ENCODE measurements at places on chromosomes 5 and 9.

DNA sequence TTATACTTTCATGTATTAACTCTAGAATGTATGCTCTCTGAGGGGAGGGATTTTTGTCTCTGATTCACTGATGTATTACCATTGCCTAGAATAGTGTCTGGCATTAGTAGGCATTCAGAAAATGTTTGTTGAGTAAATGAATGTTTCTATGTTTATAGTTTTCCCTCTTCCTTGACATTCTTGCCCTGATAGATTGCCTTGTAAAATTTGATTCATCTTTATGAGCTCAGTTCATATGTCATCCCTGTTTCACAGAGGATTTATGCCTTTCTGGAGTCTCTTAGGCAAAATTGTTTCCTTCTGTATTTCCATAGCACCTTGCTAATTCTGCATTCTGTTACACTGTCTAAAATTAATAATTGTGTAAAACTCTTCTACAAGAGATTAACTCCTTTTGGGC is 72.3 kb downstream of the RASA1 start:
- no peak for DNase-seq

DNA sequence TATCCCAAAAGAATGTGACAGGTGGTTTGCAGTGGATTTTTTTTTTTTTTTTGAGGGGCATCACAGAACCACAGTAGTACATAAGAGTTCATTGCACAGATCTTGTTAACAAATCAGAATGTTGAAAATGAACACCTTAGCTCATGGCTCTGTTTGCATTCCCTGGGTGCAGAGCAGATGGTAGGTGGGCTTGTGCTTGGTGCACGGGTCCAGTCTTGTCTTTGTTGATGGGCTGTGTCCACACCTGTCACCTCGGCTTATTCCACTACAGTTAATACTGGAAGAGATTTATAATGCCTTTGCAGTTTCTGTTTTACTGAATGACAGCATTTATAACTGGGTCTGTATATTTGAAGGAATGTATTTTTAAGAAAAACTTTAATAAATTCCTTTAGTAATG is 146.6 kb downstream of the KDM4C start:
- no peak for DNase-seq

- DNase-seq: no peak
Measured at GRCh38 chr5:73125289-73125688, 4.9 kb downstream of the TMEM171 start.

DNA sequence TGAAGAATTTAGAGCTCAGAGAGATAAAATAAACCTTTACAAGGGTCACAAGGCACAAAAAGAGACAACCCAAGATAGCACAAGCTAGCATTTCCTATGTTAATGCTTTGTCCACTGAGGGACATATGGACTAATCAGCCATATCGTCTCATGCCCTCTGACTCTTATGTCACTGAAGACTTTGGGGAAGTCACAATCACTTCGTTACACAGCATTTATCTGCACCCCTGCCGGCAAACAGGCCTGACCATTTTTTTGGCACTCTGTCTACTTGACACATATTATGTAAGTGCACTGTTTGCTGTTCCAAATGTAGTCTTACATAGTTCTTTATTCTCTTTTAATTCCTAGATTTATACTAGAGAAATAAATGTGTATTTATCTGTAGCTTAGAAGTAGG is 13.9 kb upstream of the BNC2 start:
- DNase-seq: no peak

GRCh38 chr5:174799121-174799520 is 74.7 kb downstream of the MSX2 start:
- no peak for DNase-seq

DNA sequence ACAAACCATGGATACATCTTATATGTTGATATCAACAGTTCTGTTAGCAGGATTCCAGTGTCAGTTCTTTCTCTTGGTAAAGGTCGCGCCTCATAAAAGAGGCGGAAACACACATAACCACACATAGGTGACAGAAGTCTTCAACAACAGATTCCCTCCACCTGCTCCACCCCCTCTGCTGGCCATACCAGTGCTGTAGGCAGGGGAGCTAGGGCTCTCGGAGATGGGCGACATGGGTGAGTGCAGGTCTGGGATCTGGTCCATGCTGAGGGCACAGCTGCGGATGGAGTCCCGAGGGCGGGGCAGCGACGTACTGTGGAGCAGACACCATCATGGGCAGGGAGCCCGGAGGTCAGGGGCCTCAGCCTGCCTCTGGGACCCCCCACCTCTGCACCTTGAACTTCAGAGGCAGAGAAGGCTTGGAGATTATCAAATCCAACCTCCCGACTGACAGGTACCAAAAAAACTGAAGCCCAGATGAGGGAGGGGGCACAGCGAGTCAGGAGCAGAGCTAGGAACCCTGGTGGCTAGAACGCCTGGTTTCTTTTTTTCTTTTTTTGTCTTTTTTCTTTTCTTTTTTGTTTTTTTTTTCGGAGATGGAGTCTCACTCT is 12.0 kb upstream of the TOR2A start:
- no peak for DNase-seq

- DNase-seq: no peak
Measured at GRCh38 chr5:144139586-144139985, 30.9 kb downstream of the YIPF5 start.

GRCh38 chr5:118857700-118858099 is 130.6 kb downstream of the DTWD2 start:
- no peak for DNase-seq

GRCh38 chr5:168104811-168105481 is 186.5 kb upstream of the WWC1 start:
- DNase-seq: no peak

DNA sequence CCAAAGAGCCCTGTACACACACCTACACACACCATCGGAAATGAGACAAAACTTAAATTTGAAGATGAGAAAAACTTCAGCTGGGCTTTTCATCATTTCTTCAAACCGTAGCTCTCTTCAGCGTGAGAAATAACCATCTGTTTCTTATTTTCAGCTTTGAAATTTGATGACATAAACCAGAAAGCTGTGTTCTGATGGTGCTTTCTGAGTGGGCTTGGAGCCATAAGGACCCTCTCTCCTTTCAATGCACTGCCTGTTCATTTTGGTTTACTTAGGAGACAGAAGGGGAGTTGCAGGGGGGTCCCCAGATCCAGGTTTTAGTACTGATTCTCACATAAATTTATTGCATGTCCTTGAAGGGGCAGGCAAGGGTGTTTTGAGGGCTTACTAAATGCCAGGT is 9.5 kb downstream of the FBXO10 start:
- DNase-seq: no peak

DNA sequence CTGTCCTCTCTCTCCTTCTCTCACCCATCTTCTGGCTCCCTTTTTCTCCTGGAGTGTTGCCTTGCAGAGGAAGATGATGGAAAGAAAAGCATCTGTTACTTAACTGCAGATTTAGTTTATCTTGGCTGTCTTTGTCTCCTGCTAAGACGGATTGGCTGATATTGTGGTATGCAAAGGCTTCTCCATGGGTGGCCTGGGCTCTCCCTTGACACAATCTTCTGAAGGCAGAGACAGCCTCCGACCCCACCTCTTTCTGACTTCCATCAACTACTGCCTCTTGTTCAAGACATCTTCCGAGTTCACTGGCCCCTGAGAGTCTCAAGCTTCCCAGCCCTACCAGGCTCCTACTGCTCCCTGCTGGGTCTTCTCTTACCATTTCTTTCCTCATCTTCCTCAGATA is 403.7 kb downstream of the LRRC70 start:
- DNase-seq: no peak

DNA sequence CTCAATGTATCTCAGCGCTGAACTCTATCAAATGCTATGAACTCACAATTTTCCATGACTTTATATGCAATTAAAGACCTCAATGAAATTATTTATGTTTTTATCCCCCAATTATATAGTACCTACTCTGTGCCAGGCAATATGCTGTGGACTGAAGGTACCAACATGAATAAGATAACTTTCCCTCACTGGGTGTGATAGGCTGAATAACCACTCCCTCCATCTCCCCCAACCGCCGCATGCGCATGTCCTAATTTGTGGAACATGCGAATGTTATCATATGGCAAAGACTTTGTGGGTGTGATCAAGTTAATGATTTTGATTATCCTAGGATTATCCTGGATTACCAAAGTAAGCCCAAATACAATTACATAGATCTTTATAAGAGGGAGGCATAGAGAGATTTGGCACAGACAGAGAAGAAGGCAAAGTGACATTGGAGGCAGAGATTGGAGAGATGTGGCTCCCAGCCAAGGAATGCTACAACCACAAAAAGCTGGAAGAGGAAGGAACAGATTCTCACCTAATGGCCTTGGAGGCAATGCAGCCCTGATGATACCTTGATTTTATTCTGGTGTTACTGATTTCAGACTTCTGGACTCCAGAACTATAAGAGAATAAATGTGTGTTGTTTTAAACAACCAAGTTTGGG is 149.1 kb upstream of the VCAN start:
- no peak for DNase-seq

GRCh38 chr9:95478335-95478734 is 38.4 kb downstream of the PTCH1 start:
- no peak for DNase-seq

- no peak for DNase-seq
Measured at GRCh38 chr5:154312576-154312975, 122.0 kb downstream of the GALNT10 start.

DNA sequence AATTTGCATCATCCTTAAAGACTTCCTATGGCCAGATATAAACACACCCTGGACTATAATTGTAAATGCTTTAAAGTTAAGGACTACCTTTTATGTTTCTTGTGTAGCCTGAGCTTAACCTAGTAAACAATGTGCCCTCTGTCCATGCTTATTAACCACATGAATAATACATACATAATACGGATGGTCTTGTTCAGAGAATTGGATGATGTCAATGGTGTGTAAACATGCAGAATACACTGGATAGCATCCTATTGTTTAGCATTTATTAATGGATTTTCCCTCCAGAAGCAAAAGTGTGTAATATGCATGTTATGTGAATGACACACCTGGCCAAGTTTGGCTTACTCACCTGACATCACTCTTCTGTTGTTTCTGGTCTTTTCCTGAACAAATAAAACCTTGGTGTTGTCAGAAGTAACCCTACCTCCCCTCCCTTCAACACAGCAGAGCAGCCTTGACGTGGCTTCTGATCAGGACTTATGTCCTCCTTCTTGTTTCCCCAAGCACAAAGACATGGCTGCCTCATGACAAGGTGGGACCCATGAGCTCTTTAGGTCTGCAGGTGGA is 517.9 kb downstream of the MTRR start:
- no peak for DNase-seq

- no peak for DNase-seq
Measured at GRCh38 chr9:25975667-25976066, 297.4 kb upstream of the TUSC1 start.

DNA sequence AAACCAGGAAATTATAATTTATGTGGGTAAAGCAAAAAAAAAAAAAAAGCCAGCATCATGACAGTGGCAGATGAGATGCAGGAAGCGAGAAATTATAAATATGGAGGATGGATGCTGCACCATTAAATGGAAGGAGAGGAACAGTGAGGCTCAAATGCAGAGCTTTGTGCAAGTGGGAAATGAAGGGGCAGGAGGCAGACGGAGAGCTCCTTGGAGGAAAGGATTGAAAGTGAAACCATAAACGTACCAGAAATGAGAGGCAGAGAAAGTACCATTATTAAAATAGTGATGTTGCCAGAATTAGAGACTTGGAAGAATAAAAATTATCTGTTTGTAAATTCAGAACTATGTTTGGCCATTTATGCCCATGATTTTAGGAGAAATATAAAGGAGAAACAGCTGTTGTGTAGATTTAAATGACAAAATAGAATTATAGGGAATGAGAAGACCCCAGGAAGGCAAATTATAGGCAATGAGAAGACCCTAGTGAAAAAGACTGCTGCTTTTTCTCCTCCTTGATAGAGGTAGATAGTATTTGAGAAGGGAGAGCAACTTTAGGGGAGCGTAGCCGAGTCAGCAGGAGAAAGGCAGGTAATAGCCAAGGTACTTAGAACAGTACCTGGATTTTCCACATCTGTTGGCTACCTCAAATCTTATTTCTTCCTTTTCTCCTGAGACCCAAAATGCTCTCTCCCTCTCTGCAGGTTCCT is 341.0 kb upstream of the CD180 start:
- DNase-seq: no peak

DNA sequence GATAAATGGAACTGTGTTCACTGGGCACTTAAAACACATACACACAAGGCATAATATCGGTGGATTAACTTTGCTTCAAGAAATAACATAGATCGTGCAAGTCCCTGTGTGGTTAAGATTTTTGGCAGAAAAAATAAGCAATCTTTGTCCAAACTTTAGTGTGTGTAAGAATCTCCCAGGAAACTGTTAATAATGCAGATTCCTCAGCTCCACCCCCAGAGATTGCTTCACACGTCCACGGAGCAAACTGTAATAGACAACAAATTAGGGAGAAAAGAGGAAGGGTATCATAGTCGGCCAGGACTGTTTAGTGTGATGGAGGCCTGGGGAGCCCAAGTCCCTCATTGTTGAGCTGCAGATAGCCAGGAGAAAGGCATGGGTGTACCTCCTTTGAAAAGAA is 84.8 kb downstream of the PJA2 start:
- no peak for DNase-seq

GRCh38 chr5:179279347-179280094 is 65.7 kb downstream of the ADAMTS2 start:
- no peak for DNase-seq

- DNase-seq: no peak
Measured at GRCh38 chr5:22650511-22650910, 202.6 kb downstream of the CDH12 start.

GRCh38 chr9:94853887-94854286 is 127.4 kb downstream of the AOPEP start:
- DNase-seq: no peak

GRCh38 chr9:23229890-23230317 is 596.1 kb downstream of the ELAVL2 start:
- DNase-seq: no peak

- no peak for DNase-seq
Measured at GRCh38 chr9:1400983-1401382, 350.8 kb downstream of the DMRT2 start.

GRCh38 chr5:81854915-81855314 is 104.0 kb upstream of the SSBP2 start:
- DNase-seq: no peak

All from HEK293T (cell line).